ENCODE measurements at places on chromosomes 12 and 14.

GRCh38 chr14:98994561-98994960 lies 277.4 kb downstream of the BCL11B start:
- DNase-seq = no peak

DNA sequence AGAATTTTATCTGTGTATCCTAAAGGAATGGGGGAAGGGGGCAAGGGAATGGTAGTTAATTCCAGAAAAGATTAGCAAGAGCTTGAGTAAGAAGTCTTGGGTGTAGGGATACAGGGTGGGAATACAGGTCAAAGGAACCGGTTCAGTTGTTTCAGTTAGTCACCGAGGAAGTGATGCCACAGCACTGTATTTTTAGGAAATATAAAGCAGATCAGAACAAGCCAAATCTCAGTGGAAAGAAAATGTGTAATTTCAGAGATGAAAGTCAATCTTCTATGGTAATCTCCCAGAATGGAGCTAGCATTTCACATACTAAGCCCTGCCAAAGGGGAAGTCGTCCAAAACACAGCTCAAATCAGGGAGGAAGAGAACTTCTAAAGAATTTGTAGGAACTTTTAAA lies 4.7 kb upstream of the TUBA1C start:
- DNase-seq = no peak

GRCh38 chr12:26748412-26748740 lies 84.6 kb downstream of the ITPR2 start:
- DNase-seq = no peak

- no peak for DNase-seq
These were observed 192.8 kb downstream of the NRXN3 start for GRCh38 chr14:78363008-78363407.

GRCh38 chr14:104200106-104200505 lies 61.7 kb downstream of the KIF26A start:
- no peak for DNase-seq

GRCh38 chr14:26730929-26731618 lies 133.2 kb upstream of the NOVA1 start:
- DNase-seq = peak; percentile 33

DNA sequence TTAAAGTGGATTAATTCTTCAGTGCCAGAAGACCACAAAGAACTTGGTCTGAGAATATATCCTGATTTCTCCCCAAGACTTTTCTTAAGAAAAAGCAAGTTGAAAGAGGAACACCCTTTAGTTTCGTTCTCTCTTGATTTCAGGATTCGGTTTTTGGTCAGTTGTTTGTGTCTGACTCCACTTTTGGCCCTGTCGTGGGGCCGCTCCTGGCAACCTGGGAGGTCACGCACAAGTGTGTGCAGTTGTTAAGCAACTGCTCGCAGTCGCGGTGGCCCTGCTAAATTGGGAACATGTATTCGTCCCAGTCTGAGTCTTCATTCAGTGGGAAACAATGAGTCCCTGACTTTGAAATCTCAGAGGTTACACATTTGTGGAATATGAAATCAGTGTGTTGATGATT lies 68.7 kb downstream of the RGS6 start:
- peak; percentile 68 for DNase-seq

Data from psoas muscle (tissue), 8 donors.